Nephron progenitor cell (in vitro differentiated cells): ENCODE measurements at places on chromosomes 1 and 21.

GRCh38 chr1:96721053-96721415 lies 550 bp upstream of the PTBP2 start:
- no peak for DNase-seq

GRCh38 chr1:27615346-27616192 lies 11.6 kb upstream of the AHDC1 start:
- no peak for DNase-seq

DNA sequence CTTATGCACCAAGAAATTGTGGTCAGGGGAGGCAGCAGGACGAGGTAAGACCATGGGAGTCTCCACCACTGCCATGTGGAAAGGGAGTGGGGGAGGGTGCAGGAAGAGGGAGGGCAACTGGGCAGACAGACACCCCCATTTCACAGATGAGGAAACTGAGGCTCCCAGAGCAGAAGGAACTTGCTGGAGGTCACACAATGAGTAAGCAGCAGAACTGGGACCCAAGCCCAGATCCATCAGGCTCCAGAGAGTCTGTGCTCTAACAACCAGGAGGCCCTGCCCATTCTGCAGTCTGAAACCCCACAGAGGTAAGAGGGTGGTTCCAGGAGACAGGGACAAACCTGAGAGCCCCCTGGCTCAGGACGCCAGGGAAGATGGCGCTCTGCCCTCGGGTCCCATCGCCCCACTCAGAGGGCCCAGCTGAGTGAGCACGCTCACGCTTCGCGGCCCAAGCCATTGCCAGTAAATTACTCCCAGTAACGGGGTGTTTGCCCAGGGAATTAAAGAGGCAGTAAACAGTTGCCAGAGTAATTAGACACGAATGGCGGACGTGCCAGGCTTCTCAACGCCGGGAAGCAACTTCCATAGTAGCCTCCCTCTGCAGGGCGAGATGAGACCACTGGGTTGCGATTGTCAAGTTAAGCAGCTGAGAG lies 59.2 kb downstream of the MATN1 start:
- DNase-seq = no peak

DNA sequence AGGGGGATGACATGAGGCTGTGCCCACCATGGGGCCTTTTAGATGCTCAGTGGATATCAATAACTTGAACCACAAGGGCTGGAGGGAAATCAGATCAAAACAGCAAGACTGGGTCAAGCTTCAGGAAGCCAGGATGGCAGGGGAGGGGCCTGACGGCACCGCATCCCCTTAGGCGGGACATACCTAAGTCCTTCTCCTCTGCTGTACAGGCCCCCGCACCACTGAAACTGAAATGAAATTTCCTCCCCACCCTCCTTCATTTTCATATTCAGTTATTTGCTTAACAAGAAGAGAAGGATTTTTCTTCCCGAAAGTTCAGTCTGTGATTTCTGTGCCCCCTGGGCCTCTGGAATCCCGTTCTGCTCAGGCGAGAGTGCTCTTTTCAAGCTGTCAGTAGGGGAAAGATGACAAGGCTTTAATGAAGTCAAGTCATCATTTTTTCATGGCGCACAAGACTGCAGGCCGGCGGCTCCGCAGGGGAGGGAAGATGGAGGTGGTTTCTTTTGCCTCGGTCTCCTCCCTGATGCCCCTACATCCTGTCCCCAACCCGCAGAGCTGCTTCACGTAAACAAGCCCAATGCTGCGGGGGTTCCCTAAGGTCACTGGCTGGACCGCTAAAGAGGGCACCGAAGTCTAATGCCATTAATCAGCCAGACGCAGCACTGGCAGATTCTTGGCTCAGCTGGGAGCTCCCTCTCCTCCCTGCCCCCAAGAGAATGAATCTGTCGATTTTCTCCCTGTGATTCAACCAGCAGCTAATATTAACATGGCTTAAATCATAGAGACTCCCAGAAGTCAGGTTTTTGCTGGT lies 264.8 kb downstream of the C1orf94 start:
- peak; percentile 18 for DNase-seq

GRCh38 chr1:117567435-117567834 lies 38.4 kb upstream of the TENT5C start:
- no peak for DNase-seq

DNA sequence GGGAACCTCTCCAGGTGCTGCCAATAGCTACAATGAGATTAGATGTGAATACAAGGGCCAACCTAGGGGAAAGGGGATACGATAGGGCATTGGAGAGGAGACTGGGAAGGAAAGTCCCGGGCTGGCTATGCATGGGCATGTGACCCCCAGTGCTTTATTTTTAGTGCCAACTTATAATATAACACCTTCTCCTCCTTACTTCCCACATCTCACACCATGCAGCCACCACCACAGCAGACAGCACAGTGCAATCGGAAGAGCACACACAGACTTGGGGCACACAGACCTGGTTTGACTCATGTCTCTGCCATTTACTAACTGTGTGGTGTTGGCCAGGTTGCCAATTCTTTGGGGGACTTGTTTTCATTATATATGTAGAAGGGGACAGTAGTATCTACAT lies 85.4 kb downstream of the TOMM20 start:
- no peak for DNase-seq

DNA sequence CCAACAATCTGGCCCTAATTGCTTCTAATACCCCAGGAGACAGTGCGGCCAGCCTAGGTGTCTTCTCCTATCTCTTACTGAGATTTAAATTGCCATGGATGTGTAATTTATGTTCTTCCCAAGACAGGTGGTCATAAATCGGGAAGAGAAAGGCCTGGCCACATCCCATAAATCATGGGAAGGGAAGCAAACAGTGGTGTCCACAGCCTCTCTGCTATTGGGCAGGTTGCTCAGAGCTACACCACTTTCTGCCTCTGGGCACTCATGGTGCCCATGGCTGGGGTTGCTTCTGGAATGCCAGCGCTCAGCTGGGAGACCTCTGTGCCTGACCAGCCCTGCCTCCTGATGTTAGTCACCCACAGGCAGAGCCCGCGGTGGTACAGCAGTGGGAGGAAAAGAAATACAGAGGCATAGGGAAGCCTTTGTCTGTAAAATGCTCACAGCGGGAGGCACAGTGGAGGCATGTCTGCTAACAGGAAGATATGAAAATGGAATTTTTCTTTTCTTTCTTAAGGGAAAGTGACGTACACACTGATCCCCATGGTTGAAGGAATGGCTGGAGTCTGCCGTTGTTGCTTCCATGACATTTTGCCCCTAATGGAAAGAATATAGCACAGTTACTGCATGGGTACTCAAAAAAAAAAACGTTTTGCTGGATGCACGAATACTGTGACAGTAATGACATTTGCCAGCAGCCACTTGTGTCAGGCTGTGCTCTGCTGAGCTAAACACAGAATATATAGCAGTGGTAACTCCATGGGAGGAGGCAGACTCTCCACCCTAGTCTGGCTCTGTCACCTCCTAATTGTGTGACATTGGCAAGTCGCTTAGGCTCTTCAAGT lies 21.9 kb downstream of the MTARC1 start:
- peak; percentile 49 for DNase-seq

GRCh38 chr1:195946500-195946899 lies 661.7 kb downstream of the KCNT2 start:
- no peak for DNase-seq

DNA sequence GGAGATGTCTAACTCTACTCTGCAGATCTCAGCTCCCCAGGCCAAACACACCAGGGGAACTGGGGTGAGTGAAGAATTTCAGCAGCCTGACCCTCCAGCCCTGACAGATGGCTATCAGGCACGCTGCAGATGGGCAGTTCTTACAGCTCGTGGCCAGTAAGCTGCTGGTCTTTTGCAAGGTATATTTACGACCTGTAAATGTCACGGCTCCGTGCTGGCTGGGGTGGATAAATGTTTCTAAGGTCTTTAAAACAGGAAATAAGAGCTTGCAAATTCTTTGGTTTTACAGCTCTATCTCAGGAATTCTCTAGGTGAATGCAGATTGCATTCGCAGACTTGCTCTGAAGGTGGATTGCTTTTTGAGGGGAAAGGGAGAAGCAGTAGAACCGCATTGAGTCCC lies 10.1 kb downstream of the DOP1B start:
- peak; percentile 26 for DNase-seq

- no peak for DNase-seq
Measured at GRCh38 chr1:24301785-24302175, 17.4 kb upstream of the GRHL3 start.

GRCh38 chr1:6957341-6957740 lies 172.1 kb downstream of the CAMTA1 start:
- no peak for DNase-seq

GRCh38 chr1:4654764-4655673 lies 610 bp downstream of the AJAP1 start:
- DNase-seq = peak; percentile 60
